Right ventricle myocardium inferior (tissue), 1 donor: ENCODE measurements at places on chromosomes 3 and 15.

DNA sequence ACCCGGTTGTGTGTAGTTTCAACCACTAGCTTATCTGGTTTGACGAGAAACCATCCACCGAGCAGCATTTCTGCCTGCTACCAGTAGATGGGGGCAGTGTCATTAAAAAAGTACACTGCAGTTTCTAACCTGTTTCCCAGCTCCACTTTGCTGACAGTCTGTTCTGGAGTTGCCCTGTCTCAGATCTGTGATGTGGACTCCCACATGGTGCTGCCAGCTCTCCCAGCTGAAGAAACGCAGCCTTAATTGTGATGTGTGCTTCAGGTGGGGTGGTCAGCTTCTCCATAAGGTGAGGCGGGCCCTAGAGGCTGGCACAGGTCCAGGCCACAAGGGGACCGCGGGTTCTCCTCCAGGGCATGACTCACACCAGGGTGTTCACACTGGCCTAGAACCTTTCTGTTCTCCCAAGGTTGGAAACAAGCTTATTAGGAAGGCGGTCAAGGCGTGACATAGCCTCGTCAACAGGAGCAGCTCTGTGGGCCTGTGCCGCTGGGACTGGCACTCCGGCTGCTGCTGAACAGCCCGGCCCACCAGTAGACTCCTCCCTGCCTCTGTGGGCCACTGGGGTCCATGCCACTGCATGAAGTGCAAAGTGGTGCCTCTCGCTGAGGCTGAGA, 2.9 kb upstream of the FAM43A start:
- DNase-seq, result no peak

DNA sequence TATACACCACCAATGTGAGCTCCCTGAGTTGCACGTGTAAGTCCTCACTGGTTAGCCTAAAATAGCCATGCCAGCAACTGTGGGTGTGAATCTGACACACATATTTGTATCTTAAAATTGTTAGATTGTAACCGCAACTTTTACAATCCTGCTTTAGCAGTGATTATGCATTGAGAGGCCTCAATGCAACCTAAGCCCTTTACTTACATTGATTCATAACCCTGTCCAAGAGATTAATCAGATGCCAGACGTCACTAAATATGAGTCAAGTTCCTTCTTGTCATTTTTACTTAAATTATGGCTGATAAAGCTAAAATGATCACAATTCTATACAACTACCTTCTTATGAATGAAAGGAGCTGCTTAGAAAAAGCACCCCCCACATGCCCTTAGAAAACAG, 46.9 kb downstream of the IL17RD start:
- no peak for DNase-seq

- DNase-seq, result no peak
These were observed 16.2 kb upstream of the CHD2 start for GRCh38 chr15:92883876-92884435.

DNA sequence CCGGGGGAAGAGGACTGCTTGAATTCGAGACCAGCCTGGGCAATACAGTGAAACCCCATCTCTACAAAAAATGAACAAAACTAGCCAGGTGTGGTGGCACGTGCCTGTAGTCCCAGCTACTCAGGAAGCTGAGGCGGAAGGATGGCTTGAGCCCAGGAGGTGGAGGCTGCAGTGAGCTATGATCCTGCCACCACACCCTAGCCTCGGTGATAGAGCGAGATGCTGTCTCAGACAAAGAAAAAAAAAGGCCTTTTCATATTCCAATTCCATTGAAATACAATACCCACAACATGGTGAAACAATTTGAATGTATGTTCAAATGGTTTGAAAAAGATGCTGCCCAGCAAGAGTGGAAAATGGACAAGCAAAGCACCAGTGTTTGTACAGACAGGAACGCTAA, 61.8 kb upstream of the ZNF148 start:
- no peak for DNase-seq

DNA sequence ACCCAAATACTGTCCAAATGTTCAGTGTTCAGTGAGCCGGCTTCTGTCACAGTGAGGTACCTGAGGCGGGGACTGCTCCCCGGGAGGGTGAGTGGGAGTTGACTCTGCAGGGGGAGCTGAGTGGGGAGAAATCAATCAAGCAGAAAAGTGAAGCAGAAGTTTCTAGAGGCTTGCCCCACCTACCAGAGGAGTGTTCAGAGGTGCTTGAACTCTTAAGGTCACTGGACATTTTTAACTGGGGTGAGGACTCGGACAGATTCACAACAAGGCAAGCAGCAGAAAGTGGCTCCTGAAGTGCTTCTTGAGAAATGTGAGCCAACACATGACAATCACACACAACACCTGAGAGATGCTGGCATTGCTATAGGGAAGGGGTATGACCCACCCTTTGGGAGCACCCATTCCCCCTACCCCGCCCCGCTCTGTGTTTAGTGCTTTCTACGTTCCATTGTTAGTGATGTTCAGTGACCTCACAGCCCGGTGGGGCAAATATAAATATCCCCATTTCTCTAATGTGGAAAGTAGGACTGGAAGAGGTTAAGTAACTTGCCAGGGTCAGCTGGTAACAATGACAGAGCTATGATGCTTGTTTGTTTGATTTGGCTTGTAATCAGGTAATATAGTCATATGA, 48.6 kb upstream of the AKAP13 start:
- DNase-seq, result no peak

DNA sequence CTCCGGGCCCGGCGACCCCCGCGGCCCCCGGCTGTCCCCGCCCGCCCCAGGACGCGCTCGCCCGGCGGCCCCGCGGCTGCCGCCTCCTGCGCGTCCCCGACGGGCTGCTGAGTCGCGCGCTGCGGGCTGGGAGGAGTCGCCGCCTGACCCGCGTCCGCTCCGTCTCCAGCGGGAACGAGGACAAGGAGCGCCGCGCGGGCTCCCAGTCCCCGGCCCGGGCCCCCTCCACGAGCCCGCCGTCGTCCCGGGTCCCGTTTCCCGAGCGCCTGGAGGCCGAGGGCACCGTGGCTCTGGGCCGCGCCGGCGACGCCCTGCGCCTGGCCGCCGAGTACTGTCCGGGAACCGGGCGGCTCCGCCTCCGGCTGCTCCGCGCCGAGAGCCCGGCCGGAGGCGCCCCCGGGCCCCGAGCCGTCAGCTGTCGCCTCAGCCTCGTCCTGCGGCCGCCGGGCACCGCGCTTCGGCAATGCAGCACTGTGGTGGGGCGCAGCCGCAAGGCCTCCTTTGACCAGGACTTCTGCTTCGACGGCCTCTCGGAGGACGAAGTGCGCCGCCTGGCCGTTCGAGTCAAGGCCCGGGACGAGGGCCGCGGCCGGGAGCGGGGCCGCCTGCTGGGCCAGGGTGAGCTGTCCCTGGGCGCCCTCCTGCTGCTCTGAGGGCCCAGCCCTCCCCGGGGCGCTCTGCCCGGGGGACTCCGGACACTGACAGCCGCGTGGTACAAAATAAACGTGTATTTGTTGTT, 1.5 kb downstream of the C2CD4A start:
- DNase-seq, result peak; percentile 83

GRCh38 chr3:53816425-53816824, 29.8 kb downstream of the CHDH start:
- no peak for DNase-seq

DNA sequence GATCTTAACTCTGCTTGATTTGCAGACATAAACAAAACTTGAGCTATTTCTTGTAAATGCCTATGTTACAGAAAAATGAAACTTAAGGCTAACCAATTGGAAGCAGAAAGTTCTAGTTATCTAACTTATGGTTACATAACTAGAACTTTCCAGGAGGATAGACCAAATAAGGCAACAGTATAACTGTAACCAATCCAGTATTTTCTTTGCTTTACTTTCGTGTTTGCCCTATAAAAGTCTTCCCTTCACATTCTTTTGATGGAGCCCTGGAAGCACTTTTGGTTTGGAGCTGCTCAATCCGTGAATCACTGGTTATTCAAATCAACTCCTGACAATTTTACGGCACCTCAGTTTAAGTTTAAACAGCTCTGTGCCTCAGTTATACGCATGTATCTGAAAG, 164.6 kb downstream of the SUCLG2 start:
- DNase-seq, result no peak
